ENCODE measurements at places on chromosomes 1 and 21.

- DNase-seq, result no peak
These were observed 48.4 kb upstream of the ADORA3 start for GRCh38 chr1:111551623-111552411.

- DNase-seq, result no peak
These were observed at the start of gene FMO2 for GRCh38 chr1:171185091-171185490. Gene FMO2 (plus strand): TSS chr1:171185300. CDS start chr1:171185714, 414 bp downstream.

GRCh38 chr1:1440262-1441001 lies 4.9 kb downstream of the VWA1 start:
- no peak for DNase-seq

- DNase-seq, result peak; percentile 98
These were observed 44.2 kb upstream of the LAPTM5 start for GRCh38 chr1:30801771-30802198.

DNA sequence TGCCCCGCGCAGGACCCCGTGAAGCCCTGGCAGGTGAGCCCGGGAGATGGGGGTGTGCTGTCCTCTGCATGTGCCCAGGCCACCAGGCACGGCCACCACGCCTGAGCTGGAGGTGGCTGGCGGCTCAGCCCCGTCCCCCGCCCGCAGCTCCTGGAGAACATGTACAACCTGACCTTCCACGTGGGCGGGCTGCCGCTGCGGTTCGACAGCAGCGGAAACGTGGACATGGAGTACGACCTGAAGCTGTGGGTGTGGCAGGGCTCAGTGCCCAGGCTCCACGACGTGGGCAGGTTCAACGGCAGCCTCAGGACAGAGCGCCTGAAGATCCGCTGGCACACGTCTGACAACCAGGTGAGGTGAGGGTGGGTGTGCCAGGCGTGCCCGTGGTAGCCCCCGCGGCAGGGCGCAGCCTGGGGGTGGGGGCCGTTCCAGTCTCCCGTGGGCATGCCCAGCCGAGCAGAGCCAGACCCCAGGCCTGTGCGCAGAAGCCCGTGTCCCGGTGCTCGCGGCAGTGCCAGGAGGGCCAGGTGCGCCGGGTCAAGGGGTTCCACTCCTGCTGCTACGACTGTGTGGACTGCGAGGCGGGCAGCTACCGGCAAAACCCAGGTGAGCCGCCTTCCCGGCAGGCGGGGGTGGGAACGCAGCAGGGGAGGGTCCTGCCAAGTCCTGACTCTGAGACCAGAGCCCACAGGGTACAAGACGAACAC lies 1.8 kb downstream of the TAS1R3 start:
- DNase-seq, result no peak

DNA sequence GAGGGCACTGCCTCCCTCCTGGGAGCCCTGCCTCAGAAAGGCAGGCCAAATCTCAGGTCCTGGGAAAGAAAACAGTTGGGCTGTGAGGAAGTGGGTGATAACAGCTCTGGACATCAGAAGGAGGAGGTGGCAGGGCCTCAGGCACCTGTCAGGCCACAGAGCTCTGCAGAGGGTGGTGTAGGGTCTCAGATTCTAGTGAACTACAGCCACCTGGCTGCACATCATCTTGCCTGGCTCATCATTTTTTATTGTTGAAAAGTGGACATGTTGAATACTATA lies 15.3 kb upstream of the ZNF678 start:
- no peak for DNase-seq

DNA sequence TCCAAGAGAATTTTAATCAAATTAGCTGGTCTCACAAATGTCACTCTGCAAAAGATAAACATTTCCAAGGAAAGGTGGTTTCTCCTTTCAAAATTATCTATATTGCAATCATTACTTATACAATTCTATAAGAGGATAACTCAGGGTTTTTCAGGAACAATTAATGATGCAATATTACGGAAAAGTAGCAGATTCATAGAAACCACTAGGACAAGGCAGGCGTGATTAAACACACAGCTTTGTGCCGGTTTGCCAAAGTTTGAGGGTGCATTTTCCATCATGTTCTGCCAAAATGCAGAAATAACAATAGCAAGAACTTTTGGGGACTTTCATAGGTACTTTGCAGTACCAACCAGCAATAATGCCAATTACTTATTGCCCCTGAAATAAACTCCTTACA lies 605 bp downstream of the TNFRSF9 start:
- no peak for DNase-seq

GRCh38 chr1:116537898-116538297 lies 32.9 kb downstream of the CD58 start:
- DNase-seq, result no peak

- no peak for DNase-seq
These were observed 98.0 kb downstream of the WDR4 start for GRCh38 chr21:42781150-42781970.

DNA sequence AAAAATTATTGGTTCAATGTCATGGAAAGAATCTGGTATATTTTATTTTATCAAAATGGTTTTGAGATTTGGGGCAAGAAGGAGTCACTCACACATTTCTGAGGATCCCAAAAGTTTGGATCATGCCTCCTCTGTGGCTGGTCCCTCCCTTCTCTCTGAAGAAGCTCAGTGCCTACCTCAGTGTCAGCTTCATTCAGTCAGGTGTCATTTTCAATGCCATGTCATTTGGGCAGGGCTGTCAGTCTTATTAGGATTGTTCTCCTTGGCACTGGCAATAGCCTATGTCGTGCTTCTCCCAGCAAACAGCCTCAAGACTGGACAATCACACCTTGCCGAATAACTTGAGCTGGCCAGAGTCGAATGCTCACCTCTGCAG lies 264.5 kb upstream of the CAMK1G start:
- no peak for DNase-seq

DNA sequence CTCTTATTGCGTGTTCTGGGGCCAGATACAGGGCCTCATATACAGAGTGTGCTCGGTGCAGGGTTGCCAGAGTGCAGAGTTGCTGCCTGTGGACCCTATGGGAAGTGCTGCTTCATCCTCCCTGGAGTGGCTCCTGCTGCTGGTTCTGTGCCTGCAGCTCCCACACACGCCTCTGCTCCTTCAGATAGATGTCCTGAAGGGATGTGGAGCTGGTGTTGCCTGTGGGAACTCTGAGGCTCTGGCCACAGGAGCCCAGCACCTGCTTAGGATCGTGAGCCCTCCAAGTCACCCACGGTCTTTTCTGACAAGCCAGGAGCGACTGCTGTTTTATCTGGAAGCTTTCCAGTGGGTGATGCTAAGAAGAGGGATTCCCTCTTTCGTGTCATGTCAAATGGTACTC lies 120.5 kb downstream of the CAMTA1 start:
- DNase-seq, result no peak

- no peak for DNase-seq
These were observed 19.0 kb downstream of the BTG2 start for GRCh38 chr1:203324105-203325025.

GRCh38 chr1:61636814-61637213 lies 88.1 kb downstream of the TM2D1 start:
- no peak for DNase-seq

DNA sequence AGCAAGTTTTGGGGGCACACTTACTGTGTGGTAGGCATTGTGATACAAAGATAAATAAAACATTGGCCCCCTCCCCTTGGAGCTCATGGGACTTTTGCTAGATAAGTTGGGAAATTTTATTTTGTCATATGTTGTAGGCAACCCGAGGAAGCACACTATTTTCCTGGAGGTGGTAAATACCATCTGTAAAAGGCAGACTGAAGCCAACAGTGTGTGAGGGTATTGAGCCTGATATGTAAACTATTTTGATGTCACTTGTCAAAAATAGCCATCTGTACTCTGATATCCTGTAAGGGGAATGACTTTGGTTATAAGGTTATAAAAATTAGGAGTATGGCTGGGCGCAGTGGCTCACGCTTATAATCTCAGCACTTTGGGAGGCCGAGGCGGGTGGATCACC lies 30.6 kb downstream of the VANGL2 start:
- no peak for DNase-seq

- DNase-seq, result no peak
These were observed 76.3 kb downstream of the ZP4 start for GRCh38 chr1:237814319-237814924.

DNA sequence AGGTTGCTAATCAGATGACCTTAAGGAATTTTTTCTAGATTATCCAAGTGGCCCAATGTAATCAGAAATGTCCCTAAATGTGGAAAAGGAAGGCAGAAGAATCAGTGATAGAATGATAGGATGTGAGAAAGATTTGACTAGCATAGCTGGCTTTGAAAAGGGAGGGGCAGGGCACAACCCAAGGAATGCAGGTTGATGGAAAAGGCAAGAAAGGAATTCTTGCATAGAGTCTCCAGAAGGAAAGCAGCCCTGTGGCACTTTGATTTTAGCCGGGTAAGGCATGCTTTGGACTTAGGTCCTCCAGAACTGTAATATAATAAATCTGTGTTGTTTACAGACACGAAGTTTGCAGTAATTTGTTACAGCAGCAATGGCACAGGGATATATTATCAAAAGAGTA lies 375.7 kb upstream of the B3GALT2 start:
- no peak for DNase-seq

DNA sequence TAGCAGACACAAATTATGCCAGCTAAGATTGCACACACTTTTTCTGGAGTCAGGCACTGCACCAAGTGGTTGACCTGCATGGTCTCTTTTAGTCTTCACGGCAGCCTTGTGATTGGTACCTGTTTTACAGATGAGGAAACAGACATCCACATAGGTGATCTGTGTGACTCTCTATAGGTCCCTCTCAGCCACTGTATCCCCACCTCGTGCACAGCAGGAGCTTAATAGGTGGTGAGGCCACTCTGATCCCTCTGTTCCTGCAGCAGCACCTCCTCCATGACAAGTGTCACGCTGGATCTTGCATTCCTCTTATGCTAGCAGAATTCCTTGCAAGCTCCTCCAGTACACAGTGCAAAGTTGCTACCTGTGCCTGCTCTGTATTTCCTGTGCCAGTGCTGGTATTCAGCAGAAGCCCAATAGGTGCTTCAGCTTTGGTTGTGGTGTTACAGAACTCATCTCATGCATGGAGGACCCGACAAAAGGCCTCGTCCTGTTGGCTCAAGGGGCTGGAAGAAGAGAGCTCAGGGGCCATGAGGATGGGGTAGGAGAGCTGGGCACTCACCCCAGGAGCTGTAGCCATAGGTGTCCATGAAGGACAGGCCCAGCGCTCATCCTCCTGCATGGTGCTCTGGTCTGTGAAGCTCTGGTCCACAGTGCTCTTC lies 546.7 kb downstream of the PTPRU start:
- no peak for DNase-seq
